ENCODE measurements at places on chromosomes 16 and 17. TPM values are rescaled to one million over a fixed set of nuclear protein-coding genes. Genes with fewer than 3 reads are reported as not detected.

DNA sequence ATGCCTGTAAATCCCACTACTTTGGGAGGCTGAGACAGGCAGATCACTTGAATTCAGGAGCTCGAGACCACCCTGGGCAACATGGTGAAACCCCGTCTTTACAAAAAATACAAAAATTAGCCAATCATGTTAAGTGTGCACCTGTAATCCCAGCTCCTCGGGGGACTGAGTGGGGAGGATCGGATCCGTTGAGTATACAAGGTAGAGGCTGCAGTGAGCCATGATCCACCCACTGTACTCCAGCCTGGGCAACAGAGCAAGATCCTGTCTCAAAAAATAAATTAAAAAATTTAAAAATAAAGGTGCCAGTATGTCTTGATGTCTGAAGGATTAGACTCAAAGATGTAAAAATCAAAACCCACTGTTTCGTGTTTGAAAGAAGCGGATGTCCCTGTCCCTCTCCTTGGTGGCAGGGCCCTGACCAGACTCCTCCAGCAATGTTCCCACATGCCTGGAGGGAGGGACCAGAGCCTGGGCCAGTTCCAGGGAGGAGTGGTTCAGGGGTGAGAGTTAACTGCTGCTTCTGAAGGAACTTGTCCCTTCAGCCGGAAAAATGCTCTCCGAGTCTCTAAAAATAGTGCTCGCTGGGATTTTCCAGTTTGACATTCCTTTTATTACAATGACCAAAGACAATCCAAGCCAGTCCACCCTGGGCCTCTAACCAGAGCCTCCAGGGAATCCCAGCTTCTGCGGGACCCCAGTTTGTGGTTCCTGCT is 9.4 kb upstream of the CMTM4 start:
- DNase-seq: peak; percentile 78

DNA sequence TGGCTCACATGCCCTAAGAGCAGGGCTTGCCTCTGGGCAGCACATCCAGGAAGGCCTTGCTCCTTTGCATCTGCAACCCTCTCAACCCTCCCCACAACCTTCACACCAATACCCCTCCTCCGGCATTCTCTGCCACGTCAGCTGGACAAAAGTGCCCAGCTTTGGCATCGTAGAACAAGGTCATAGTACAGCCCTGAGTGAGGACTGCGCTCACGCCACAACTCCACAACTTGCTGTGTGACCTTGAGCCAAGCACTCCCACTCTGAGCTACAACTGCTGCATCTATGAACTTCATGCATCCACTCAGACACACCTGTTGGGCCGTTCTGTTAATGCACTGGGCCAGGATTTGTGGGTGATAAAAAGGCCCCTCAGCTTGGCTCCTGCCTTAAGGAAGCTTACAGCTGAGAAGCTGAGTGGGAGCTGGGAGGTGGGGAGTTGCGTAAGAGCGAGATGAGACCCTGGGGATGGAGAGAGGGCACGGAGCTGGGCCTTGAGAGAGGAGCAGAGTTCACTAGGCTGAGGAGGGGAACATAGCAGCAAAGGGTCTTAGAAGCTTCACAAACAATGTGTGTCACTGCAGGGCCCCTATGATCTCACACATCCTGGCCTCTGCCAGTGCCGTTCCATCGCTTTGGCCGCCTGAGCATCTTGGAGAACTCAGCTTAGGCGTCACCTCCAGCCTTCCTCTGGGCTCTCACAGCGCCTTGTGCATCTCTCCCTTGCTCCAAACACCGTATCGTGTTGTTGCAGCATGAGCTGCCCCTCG is 8.6 kb upstream of the MRC2 start:
- DNase-seq: no peak

Gene MFAP4
- 0.07 TPM for total RNA-seq

GRCh38 chr17:57600074-57600473 is 145.0 kb downstream of the CCDC182 start:
- DNase-seq: no peak

- DNase-seq: no peak
Observed at GRCh38 chr17:5511401-5512225, 25.2 kb downstream of the MIS12 start.

Gene TMEM132E
- total RNA-seq: 0.39 TPM

- no peak for DNase-seq
Observed at GRCh38 chr16:24116989-24117388, 139.1 kb upstream of the CACNG3 start.

DNA sequence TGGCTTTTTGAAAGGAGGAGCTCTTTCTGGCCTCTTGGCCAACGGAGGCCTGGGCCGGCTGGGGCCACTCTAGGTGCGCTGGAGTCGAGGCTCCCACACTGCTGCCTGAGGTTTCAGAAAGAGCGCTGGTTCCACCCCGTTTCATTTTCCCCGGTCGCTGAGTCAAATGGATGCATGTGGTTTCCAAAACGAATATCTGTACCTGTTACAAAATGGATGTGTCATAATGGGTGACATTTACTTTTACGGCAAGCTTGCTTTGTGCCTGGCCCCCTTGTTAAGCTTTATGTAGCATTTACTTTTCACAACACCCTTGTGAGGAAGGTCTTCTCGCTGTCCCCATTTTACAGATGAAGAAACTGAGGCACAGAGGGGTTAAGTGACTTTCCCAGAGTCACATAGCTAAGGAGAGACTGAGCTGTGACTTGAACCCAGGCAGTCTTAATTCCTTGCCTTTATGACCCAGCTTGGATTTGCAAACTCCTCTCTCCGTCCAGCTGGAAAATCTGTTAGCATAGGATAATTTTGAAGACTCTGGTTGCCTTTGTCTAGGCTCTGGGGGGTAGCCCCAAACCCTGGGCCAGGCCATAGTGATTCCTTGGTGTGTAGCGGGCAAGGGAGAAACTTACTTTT is 10.6 kb downstream of the KSR1 start:
- no peak for DNase-seq

Gene AANAT
- total RNA-seq: not detected

Gene TMEM231
- total RNA-seq: 11.0 TPM

Gene NPIPA2
- total RNA-seq: 0.34 TPM

Gene CDH5
- total RNA-seq: not detected
